ENCODE measurements at places on chromosomes 6 and 20. TPM values are rescaled to one million over a fixed set of nuclear protein-coding genes. Genes with fewer than 3 reads are reported as not detected.

The EPHA7 gene
- 82.6 TPM for total RNA-seq

The DNAAF9 gene
- 70.7 TPM for total RNA-seq

The DDO gene
- not detected for total RNA-seq

The CDC40 gene
- 27.5 TPM for total RNA-seq

The ADGRG6 gene
- total RNA-seq, result 45.4 TPM

The KHDC1L gene
- not detected for total RNA-seq
